Dermis microvascular lymphatic vessel endothelial cell (primary cell): ENCODE measurements at places on chromosomes 11 and 22.
A peak's percentile ranks its signal among the peaks of the same experiment; 100 is the strongest.

GRCh38 chr11:95443386-95443785 lies 212.4 kb upstream of the SESN3 start:
- no peak for DNase-seq

DNA sequence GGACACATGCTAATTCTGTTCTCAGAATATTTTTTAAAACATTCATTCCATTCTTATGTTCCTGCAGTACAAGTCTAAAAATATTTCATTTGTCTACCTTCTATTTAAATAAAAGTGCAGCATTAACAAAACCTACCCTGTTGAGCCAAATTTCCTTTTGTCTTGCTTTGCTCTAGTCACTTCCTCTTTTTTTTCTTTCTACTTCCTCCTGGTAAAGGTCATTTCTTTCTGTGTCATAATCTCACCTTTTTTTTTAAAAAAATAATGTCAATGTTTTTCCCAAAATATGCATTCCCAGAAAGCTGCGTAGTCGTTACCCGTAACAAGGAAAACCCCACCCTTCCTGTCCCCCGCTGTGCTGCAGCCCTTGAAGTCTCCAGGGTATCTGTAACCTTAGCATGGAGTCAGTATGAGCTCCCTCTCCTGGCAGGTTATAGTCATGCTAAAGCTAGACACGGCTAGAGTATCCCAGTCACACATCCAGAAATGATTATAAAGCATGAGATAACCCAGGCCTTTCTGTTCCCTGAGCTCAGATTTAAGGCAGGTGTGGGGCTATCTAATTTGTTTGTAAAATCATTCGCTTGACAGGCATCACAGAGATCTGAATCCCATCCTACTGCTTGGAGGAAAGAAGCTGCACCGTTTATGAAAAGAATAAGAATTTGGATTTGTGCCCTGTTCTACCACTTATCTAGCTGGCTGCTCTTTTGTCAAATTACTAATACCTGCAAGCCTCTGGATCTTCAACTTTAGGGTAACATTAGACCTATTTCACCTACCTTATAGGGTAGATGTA lies 51.1 kb upstream of the EED start:
- peak; percentile 83 for DNase-seq

GRCh38 chr11:76592025-76592914 lies 78.3 kb downstream of the LRRC32 start:
- DNase-seq, result no peak

DNA sequence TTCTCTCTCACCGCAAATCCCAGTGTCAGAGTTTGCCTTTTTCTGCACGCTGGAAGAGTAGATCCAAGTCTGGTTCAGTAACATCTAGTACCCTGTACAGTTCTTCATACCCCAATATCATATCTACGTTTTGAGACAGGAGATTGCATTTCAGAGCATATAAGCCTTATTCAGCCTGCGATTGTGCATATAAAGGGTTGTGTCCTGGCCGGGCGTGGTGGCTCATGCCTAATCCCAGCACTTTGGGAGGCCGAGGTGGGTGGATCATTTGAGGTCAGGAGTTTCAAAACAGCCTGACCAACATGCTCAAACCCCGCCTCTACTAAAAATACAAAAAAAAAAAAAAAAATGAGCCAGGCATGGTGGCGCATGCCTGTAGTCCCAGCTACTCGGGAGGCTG lies 104.9 kb downstream of the MTNR1B start:
- no peak for DNase-seq

DNA sequence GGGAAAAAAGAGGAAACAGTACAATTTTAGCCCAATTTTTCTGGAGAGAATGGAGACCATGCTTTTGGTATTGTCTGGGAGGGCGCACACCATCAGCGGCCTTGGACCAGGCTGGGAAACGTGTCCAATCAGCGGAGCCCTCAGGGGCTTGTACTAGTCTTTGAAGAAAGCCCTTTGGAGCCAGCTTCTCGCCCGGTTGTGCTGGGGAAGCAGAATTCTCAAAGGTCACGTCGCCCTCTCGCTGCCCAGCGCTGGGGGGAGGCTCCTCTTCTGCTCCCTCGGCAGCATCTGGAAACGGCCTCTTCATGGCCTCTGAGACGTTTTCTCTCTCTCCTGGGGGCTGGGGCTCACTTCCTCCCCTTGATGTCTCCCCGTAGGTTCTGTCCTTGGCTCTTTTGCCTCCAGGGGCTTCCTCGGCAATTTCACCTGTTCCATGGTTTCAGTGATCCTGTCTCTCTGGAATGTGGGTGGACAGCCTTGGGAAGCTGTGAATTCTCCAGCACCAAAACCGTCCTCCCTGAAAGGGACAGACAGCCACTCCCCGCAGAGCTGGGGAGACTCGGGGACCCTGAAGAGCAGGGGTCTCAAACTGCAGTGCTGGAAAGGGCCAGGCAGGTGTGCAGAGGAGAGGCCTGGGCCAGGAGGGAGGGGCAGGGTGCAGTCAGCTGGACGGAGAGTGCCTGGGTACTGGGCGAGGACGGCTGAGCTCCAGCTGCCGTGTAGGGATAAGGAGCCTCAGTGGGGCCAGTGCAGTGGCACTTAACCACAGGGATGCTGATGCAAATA lies 80.2 kb downstream of the RPS6KA4 start:
- DNase-seq, result no peak

GRCh38 chr11:48096588-48097525 lies 116.5 kb downstream of the PTPRJ start:
- DNase-seq, result no peak

DNA sequence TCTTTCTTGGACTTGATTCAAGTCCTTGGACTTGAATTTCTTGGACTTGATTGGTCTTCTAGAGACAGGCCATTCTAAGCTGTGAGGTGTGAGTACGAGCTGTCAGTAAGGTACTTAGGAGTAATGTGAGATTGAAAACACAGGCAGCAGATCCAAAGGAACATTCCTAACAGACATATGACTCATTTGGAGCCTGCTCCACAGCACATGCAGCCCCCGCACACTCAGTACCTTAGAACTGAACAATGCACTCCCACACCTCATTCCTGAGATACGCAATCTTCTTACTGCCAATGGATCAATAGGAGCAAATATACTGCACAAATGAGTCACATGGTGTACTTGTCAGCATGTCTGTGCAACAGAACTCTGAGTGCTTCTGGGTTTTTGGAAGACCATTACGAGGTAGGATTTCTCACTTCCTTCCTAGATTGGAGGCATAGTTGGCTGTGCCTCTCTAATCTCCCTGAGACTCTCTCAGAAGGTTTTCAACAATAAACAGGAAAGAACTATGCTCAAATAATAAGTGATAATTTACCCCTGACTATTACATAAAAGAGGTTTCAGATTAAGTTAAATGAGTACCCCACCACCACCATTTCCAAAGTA lies 243.1 kb downstream of the KCNA4 start:
- DNase-seq, result no peak

- no peak for DNase-seq
Measured at GRCh38 chr11:13117344-13117743, 108.2 kb downstream of the RASSF10 start.

DNA sequence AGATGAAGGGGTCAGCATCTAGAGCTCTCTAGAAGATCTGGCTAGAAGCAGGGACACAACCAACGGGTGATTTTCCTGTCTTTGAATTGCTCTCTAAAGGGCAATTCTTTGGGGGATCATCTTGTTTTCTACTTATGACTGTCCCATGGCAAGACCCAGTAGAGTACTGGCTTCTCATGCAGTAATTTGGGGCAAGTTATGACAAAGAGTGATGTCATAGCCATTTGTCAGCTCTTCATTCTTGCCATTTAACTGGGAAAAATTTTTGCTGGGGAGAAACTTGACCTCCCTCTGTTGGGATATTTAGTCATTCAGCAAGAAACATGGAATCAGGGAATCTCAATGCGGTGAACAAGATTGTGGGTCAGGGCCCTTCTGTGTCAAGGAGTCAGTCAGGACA lies 80.4 kb downstream of the SLC1A2 start:
- DNase-seq, result no peak

- DNase-seq, result no peak
Measured at GRCh38 chr22:39528080-39528661, 4.4 kb downstream of the RPS19BP1 start.

- no peak for DNase-seq
Measured at GRCh38 chr11:117166491-117166890, 12.1 kb upstream of the SIDT2 start.

GRCh38 chr22:41308054-41308453 lies 6.7 kb downstream of the ZC3H7B start:
- no peak for DNase-seq

DNA sequence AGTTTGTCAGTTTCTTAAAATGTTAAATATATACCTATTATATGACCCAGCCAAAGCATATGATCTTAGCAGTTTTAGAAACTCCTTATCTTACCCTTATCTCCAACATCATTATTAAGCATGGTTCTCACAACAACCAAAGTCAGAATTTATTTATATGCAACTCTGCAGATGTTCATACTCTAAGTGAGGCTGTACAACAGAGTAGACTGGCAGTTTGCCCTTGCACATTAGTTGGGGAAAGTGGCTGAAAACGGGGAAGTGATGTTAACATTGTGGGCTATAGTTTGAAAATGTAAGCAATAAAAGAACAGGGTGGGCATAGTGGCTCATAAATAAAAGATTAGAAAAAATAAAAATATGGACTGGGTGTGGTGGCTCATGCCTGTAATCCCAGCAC lies 49.7 kb downstream of the ATG16L2 start:
- no peak for DNase-seq

GRCh38 chr22:36764641-36765040 lies 11.3 kb downstream of the IFT27 start:
- DNase-seq, result no peak

GRCh38 chr11:17314904-17315426 lies 36.6 kb upstream of the NCR3LG1 start:
- no peak for DNase-seq

DNA sequence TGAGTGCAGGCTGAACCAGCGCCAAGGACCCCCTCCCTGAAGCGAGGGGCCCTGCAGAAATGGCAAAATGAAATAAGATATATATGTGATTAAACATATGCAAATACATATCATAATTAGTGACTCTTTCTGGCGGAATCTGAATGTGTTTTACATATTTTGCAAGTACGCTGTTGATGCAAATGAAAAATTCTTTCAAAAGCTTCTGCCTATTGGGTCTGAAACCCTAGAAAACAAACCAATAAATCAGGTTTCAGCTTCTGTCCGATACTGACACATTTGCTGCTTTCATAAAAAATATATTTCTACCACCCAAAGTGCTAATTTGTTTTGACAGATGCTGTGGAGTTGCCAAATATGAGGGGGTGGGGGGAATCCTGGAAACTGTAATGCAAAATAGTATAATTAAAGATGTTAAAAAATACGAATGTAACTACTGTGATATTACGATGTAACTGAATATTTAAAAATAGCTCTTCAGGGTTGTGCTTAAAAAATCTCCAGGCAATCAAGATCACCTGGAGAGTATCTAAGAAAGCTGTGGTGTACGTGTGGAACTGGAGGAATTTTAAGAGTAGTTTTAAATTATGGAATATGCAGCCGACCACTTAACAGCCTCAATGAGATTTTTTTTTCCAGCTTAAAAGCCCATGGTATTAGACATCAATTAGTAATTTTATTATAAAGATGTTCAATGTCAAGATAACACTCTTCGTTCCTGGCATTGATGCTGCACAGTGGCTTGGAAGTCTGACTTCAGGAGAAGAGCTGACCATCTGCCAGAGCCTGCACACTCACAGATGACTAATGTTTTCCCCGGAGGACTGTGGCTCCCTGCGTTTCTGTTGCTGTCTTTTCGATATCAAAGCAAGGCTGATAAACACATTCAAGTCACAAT lies 122.2 kb upstream of the RCN1 start:
- DNase-seq, result no peak

- peak; percentile 55 for DNase-seq
Measured at GRCh38 chr11:10387206-10388083, 67.6 kb upstream of the AMPD3 start.

DNA sequence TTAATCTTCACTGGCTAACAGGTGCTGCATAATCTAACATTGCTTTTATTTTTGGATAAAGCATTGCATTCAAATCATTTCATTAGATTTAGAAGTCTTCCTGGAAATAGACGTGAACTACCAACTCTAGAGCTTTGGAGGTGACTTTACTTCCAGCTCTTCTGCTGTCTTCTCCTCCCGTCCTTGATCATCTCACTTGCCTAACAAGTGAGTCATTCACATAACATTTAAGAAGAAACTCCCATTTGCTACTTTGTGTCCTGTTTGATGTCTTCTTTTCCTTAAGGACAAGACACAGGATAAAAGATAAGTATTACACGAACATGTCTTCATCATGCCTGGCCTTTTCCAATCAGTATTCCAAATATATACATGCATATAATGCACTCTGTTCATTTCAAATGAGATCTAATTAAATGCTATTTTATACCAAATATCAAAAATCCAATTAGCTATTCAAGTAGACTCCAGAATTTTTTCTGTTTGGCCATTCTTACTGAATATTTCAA lies 88.3 kb downstream of the BDNF start:
- no peak for DNase-seq

DNA sequence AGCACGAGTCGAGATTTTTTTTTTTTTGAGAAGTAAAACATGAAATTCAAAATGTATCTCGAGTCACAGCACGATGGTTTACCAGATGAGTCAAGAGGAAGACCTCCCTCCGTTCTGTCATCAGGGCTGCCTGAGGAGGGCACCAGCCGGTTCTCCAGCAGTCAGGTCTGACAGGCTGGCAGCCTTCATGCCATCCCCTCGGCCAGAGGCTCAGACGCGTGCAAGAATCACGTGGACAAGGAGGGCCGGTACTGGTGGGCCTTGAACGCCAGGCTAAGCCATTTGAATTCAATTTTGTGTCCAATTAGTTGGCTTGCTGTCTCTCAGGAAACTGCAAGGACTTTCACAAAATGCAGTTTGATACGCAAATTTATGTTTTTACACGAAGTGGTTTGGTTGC lies 1412.2 kb downstream of the BRD1 start:
- DNase-seq, result no peak

DNA sequence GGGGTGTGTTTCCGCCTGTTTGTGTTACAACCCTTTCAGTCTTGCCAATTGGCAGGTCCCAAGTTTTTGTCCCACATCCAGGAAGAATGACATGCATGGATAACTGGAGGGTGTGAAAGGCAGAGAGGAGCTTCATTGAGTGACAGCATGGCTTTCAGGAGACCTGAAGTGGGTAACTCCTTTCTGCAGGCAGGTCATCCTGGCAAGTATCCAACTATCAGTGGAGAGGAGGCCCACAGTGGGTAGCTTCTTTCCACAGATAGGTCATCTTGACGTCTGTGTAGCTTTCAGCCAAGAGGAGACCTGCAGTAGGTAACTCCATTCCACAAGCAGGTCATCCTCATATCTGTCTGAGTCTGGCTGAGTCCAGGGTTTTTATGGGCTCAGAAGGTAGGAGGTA lies 1268.8 kb upstream of the CNTN5 start:
- no peak for DNase-seq

DNA sequence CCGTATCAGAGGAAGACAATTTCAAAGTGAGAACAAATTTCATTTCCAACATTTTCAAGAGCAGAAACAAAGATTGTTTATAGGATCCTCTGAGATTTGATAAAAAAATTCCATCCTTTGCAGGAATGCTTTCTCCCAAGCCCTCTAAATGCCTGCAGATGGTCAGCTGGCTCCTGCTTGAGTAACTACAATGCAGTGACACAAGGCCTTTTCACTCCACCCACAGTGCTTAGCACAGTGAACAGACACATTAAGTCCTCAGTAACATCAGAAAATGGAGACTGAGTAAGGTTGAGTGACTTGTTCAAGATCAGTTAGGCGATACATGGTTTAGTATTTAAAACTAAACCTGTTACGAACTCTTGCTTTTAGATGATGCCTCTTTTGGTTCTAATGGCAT lies 527.1 kb upstream of the CCDC90B start:
- no peak for DNase-seq
